ENCODE measurements at places on chromosomes 4 and X.

DNA sequence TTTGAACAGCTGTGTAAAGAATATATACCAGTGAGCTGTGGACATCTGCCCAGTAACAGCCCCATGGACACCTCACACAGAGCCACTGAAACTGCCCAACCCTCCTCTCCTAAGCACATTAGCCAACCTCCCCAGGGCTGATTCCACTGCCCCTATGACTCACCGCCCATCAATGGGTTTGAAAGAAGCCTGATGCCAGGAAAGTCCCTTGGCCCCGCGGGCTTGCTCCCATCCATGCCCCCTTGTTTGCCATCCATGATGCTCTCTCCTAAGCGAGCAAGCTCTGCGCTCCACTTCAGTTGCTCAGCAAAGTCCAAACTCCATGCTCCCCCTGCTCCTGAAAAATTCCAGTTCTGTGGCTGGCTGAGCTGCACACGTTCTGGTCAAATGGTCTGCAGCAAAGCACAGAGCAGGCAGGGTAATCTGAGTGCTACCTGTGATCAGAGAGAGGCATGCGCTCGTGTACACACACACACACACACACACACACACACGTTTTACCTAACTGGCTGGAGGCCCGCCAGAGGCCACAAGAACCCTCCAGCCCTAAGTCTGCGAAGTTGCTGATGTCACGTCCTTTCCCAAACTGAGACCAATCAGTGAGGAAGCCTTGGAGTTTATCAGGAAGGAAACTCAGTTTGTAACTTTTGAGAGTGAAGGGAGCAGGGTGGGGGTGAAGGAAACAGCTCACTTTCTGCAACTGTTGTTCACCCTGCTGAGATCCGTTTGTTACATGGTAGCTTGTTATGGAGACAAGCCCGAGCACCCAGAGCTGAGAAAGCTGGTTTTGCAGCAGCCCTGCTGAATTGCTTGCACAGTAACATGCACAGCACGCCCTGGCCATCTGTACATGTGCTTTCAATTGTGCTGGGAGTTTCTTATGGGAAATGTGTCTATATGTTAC lies at the start of gene ASB9:
ASB9 (minus strand) TSS at position 466 of the 904 bp plus-strand sequence; CDS start at position 257, 209 bp downstream.
- no peak for DNase-seq

DNA sequence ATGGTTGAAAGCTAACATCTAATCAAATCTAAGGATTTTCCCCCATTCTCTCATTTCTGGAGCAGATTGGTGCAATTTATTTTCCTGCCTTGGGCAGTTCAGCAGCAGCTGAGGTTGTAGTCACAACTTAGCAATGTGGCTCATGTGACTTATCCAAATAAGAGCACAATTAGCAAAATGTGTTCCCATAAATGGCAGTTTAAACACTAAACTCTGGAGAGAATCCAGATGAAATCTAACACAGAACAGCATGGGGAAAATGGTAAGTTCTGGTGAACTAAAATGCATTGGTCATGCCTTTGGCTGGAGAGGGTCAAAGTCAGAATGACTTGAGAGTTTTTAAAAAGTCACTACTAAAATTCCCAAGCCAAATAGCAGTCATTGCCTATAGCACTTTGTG lies 422.6 kb upstream of the DIPK2B start:
- DNase-seq: no peak

DNA sequence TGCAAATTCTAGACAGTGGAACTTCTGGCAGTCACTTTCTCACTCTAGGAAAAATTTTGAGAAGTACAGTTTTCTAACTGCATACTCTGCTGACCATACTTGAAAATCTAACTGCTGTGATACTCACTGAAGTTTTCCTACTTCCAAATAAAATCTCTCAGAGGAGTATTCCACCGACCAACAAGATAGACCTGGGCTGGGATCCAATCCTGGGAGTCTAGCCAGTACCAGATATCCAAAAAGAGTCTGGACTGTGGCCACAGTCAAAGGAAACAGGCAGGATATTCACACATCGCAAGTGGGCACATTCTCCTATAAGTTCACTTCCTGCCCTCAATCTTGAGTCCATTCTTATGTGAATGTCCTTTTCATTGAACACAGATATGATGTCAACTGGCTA lies 1138.7 kb upstream of the PCDH7 start:
- no peak for DNase-seq

GRCh38 chr4:98473046-98473445 lies 185.4 kb downstream of the TSPAN5 start:
- DNase-seq: no peak

DNA sequence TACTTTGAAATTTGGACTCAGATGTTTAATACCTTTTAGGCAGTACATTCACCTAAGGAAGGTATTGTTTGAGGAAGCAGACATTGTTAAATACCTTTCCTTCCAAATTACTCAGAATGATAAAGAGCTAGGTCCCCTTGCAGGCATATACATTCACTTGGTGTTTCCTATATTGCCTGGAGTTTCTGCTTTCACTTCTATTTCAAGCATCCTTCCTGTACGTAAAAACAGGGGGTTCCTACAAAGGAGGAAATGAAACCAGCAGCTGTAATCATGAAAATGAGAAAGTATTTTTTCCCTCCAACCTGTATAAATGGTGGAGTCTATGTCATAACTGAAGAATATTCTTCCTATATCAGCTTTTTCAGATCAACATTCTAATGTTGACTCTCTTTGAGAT lies 90.4 kb upstream of the RASGEF1B start:
- peak; percentile 71 for DNase-seq

GRCh38 chr4:155617296-155617695 lies 49.4 kb upstream of the GUCY1A1 start:
- no peak for DNase-seq

GRCh38 chrX:21932292-21933002 lies 8.1 kb upstream of the SMS start:
- no peak for DNase-seq

- DNase-seq: no peak
Observed at GRCh38 chrX:123138473-123138872, 45.6 kb upstream of the GRIA3 start.

GRCh38 chr4:151197247-151197646 lies 79.7 kb upstream of the PRSS48 start:
- DNase-seq: no peak

GRCh38 chrX:118498351-118498750 lies 2.7 kb downstream of the DOCK11 start:
- no peak for DNase-seq

- no peak for DNase-seq
Observed at GRCh38 chr4:174284487-174284886, 776 bp downstream of the CEP44 start.

DNA sequence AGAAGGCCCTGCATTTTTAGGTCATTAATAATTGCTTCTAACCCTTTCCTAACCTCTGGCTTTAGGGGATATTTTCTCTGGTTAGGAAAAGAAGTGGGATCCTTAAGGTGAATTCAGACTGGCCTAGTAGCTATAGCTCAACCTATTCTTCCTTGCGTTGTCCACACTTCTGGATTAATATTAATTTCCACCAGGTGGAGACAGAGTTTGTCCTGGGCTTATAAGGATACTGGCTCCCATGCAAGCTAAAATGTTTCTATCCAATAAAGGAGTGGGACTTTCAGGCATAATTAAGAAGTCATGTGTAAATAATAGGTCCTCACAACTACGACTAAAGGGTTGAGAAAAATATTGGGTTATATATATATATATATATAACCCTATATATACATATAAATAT lies 860.0 kb upstream of the POU3F4 start:
- DNase-seq: no peak

GRCh38 chrX:40644176-40644575 lies 3.2 kb downstream of the CXorf38 start:
- no peak for DNase-seq

GRCh38 chr4:138894709-138895108 lies 120.9 kb upstream of the NOCT start:
- no peak for DNase-seq

DNA sequence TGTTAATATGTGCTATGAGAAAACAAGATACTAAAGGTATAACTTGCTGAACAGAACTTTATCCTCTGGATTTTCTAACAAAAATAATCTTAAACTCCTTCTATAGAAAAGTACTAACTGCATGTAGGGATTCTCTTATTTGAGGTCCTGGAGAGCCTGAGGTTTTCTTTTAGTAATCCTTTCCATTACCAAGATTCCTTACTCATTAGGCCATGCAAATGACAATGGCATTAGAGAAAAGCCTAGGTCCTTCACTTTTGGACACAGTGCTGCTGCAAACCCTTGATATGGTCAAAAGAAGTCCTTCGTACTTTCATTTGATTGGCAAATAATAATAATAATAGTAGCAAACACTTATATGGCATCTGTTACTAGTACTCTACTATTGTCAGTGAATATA lies 3.2 kb downstream of the MMRN1 start:
- no peak for DNase-seq

DNA sequence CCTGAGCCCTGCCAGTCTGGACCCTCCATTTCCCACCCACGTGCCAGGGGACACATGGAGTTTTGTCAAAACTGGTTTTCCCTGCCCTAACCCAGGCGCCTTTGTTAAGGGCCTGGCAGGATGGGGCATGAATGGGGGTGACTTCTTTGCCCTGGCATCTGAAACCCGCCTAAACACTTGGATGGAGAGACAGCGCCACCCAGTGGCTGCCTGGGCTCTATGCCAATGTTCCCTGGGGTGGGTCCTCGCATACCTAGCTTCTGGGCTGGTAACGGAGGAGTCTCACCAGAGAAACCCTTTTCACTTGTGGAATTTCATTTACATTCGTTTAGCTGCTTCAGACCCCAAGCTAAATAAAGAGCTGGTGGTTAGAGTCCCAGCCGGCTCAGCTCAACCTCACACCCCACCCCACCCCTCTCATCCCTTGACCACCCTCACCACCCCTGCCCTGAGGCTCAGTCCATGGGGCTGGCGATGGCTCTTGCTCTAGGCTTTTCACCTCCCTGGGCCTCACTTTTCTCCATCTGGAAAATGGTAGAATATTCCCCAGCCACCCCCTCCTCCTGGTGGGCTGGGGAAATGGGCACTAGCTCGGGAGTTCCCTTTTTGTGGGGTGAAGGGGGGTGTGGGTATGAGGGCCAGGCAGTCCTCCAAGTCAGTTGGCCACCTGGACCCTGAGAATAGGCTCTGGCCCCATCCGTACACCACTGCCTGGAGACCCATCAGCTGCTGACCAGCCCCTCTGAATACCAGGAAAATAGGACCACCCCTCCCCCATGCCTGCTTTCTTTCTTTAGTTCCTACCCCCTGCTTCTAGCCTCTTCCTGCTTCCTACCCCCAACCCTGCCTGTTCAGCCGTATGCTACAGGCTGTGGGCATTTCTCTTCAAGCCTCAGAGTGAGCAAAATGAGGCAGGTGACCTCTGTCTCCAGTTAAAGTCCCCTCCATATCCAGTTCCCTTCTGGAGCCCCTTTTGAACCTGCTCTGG lies 57.1 kb upstream of the PJA1 start:
- peak; percentile 45 for DNase-seq

DNA sequence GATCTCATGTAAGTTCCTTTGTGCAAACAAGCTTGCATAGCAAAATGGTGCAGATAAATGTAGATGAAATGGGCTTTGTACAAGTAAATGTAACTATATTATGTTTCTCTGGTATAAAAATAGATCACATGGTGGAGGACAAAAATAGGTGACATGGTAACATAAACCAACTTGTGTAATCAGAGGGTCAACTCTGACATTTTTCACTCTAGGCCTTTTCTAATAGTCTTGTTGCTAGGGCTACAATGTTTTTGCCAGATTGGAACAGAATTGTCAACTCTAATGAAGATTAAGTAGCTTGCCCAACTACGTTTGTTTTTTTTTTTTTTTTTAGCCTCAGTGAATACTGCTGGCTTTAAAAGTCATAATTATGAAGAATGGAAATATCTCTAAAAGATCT lies 11.5 kb downstream of the MAD2L1 start:
- DNase-seq: no peak

DNA sequence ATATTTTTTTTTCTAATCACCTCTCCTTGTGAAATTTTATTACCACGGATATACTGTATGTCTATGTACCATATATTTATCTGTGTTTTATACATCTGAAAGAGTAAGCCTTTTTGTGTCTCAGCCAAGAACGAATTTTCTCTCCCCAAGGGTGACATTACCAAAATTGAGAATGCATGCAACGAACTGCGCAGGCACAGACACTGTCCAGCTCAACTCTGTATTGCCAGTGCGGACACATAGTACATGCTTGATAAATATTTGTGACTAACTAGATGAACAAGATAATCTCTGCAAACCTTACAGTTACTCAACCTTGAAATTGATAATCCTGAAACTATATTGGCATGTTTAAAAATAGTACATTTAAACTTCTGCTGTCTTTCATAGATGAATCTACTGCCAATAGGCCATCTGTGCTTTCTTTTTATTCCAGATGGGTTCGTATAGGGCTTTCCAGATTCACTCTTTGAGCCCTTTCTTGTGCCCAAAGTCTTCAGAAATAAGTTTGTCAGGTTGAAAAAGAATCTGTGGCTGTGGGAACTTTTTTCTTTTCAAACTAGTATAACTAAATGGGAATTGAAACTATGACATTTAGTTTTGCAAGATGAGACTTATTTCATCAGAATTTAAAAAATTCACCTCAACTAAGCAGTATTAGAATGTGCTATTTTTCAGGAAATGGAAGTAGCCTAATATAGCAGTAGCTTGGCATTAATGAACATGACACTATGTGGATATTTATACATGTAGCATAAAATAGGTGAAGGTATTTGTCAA lies 38.9 kb downstream of the DTHD1 start:
- no peak for DNase-seq

DNA sequence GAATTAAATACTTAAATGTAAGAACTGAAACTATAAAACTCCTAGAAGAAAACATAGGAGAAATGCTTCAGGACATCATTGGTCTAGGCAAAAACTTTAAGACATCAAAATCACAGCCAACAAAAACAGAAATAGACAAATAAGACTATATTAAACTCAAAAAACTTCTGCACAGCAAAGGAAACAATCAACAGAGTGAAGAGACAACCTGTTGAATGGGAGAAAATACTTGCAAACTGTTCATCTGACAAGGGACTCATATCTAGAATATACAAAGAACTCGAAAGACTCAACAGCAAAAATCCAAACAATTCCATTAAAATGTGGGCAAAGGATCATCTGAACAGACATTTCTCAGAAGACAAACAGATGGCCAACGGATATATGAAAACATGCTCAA lies 16.2 kb upstream of the DSPP start:
- DNase-seq: no peak

DNA sequence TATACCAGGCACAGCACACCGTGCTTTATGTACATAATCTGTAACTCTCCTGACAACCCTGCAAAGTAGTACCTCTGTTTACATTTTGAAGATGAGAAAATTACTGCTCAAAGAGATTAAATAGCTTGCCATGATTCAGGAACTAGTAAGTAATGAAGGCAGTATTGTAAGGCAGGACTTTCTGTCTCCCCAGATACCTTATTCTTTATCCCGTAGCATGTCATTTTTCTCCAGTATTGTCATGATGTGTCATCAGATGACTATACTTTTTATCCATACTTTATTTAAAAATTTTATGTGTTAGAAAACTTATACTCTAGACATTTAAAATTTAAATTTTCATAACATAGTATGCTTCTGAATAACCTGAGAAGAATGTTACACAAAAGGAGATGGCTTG lies 188.3 kb upstream of the NUDT6 start:
- DNase-seq: no peak
